DMS 273 treated with DMSO at 0.1 percent for 48 hours (cell line): ENCODE measurements at places on chromosomes 12 and 14.

DNA sequence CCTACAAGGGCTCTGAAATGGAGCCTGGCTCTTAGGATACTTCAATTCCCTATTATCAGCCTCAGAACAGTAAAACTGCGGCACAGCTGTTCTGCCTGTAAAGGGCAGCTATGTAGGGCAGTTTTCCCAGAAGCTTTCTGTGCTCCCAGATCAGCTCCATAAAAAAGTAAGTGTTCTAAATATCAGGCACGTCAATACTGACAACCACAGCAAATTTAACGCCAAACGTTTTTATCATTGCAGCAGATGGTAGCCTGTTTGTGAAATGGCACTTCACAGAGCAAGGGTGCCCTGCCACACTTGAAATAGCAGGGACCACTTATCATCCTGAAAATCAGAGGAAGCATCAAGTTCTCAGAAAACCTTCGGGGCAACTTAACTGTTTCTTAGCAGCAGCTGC, 54.8 kb upstream of the PTHLH start:
- peak; percentile 59 for DNase-seq

DNA sequence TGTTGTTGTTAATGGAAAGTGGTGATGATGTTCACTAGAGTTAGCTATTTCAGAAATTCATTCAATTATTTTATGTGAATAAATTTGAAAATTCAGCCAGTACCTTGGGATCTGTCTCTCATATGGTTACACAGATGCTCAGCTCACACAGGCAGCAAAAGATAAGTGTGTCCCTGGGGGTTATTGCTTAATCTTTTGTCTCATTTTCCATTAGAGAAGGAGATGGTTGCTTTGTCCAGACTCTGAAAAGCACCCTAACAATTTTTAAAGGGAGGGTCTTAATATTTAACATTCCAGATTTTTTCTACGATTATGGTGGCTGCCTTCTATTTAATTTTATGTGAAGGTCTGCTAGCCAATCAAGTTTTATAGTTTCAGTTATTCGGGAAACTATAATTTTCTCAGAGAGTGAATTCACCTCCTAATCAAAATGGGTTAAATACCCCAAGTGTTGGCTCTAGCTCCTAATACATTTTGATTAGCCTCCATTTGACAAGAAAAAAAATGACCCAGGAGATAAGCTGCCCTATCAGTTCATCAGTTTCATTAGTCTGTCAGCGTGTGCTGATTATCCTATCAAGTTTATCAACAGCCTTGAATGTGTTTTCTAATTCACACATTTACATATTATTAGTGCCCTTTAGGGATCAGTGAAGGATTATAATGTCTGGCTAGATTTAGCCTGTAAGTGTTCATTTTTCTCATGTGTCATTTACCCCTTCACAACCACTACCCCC, 282.1 kb downstream of the TMTC2 start:
- no peak for DNase-seq

DNA sequence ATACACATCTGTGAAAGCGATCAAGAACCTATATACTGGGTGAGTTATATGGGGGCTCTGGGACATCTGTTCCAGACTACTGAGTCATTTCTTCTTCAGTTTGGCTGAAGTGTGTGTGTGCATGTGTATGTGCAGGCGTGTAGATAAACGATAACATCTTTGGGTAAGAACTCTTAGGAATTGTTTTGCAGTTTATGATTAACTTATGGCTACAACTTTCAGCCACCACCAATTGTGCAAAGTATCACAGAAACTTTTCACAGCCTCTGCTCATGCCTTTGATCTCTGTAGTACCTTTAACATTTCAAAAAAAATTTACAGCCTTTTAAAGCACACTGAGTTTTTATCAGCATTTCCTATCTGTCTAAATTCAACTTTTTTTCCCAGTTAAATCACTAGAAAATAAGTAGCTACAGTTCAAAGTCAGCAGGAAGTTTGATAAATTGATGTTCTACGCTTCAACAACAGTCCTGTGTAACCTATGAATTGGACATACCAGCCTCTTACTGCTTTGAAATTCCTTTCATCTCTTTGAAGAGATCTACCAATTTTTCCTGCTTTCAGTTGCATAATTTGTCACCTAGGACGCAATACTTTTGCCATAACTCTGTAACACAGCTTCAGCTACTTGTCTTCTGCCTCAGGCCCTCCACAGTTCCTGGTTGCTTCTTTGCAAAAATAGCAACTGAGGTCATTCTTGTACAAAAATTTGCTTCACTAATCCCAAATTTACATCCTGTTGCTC, 43.0 kb downstream of the PPM1H start:
- DNase-seq: no peak

GRCh38 chr12:105622220-105622619, 291.7 kb downstream of the C12orf75 start:
- DNase-seq: no peak

- no peak for DNase-seq
Measured at GRCh38 chr12:55682087-55682796, 25.5 kb downstream of the ITGA7 start.

DNA sequence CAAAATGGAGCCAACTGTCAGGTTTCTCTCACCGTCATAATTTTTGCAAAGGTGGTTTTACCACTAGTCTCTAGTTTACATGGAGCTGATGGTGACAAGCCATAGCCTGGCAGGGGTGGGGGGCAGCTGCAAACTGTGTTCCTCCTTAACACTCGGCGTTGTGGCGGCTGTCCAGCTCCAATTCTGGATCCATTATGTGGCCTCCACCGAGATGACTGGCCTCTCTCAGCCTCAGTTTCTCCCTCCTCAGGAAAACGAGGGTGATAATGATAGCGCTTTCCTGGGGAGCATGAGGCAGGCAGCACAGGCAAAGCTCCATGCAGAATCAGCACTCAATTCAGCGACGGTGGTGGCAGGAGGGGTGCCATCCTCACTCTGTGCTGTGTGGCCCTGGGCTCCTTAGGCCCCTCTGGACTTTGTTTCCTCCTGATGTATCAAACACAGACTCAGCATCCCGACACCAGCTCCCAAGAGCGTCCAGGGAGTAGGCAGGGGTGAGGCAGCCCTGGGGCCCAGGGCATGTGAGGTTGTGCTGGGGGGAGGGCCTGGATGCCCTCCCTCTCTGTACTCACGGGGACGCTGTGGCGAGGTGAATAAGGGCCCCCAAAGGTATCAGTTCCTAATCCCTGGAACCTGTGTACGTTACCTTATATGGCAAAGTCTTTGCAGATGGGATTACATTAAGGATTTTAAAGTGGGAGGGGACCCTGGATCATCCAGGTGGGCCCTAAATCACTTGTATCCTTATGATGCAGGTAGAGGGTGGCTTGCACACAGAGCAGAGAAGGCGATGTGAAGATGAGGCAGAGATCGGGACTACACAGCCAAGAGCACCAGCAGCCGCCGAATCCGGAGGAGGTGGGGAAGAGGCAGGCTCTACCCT, 46.8 kb upstream of the EIF5 start:
- no peak for DNase-seq

DNA sequence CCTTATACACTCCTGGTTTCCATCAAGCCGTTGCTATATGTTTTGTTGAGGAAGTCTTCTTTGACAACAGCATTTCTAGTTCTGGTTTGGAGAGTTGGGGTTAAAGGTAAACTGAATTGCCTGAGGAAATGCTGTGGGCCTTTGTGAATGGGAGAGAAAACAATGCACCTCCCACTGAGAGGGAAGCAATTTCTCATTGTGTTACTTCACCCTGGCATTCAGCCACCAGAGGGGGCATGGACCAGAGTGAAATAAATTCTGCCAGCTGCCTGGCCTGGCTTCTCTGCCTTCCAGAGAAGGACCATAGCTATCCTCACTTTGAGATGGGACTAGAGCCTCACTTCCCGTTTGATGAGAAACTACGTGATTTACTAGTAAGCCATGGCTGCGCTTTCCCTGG, 475.3 kb downstream of the EGLN3 start:
- DNase-seq: no peak

- no peak for DNase-seq
Measured at GRCh38 chr14:102770147-102771123, 6.8 kb upstream of the TRAF3 start.

GRCh38 chr14:23078692-23079116, 16.2 kb downstream of the ACIN1 start:
- DNase-seq: no peak

- no peak for DNase-seq
Measured at GRCh38 chr12:45204757-45205156, 11.1 kb upstream of the ANO6 start.

- DNase-seq: no peak
Measured at GRCh38 chr14:49732896-49733295, 35.1 kb upstream of the KLHDC2 start.

GRCh38 chr12:21642707-21643389, 14.8 kb downstream of the LDHB start:
- DNase-seq: no peak

GRCh38 chr12:54279227-54279631, 693 bp downstream of the CBX5 start:
- no peak for DNase-seq

GRCh38 chr14:99266181-99267178, 5.5 kb downstream of the BCL11B start:
- DNase-seq: peak; percentile 16

DNA sequence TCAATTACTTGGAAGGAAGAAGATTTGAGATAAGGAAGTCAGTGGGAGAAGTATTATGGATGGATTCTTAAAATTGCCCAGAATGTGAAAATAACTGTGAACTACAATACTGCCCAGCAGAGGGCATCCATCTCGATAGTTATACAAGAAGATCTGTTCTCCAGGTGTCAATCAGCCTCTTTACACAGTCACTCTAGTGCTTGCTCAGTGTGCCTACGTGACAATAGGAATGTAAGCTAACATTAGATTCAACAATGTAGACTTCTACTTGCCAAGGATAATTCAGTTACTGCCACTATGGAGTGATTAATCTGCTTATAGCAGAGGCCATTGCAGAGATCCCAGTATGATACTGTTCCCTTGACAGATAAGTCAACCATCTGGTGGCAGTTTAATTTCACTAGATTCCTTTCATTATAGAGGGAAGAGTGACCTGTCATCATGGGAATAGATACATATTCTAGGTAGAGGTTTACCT, 10.6 kb upstream of the MAP4K5 start:
- peak; percentile 20 for DNase-seq

GRCh38 chr14:78902010-78902623, 731.9 kb downstream of the NRXN3 start:
- no peak for DNase-seq

GRCh38 chr12:95337146-95337545, 119.5 kb downstream of the VEZT start:
- DNase-seq: no peak

GRCh38 chr12:28876196-28876798, 272.8 kb upstream of the FAR2 start:
- no peak for DNase-seq

DNA sequence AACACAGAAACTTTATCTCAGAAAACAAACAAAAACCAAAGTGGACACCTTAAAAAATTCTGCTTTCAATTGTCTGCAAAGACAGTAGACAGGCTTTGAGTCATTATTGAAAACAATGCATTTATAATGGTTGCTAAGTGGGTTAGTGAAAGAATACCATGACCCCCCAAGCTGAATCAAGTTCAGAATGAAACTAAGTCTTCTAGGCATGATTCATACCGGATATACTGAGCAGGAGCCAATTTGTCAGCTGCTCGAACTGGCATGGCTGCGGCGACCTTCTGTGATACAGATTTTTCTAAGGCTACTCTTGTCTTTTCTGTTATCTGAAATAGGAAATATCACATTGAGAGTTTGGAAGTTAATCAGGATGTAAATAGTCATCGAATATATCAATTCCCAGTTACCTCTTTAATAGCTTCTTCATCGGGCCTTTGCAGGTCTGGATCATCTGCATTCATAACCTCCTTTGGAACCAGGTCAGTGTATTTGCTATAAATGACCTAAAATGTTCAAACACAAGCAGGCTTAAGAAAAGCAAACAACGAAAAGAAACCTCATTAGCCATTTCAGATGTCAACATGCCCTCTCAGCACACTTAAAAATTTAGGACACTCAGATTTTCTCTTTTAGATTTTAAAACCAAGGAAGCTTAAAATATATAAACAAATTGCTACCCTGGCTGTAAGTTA, 22.3 kb downstream of the SNW1 start:
- DNase-seq: no peak

GRCh38 chr12:84964048-84964447, 51.4 kb upstream of the SLC6A15 start:
- DNase-seq: no peak

DNA sequence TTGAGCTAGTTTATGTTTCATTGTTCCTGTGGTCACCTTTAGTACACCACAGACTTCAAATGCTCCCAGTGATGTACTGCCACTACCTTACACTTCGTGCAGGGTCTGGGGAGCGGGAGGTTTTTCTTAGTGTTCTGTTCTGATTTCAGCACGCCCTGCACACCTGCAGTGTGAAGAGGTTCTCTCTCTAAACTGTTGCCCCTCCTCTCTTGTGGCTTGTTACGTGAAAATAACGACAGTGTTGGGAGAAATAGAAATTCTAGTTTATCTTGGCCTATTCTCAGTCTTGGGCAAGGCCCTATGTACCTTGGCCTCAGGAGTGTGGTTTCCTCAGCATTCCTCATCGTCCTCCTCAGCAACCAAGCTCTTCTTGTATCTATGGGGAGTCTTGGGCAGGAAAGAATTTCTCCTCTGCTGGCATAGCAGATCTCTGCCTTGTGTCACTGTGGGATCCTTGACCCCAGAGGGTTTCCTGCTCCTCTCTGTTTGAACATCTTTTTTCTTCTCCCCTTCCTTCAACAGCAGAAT, 48.6 kb downstream of the EIF2S3B start:
- no peak for DNase-seq

DNA sequence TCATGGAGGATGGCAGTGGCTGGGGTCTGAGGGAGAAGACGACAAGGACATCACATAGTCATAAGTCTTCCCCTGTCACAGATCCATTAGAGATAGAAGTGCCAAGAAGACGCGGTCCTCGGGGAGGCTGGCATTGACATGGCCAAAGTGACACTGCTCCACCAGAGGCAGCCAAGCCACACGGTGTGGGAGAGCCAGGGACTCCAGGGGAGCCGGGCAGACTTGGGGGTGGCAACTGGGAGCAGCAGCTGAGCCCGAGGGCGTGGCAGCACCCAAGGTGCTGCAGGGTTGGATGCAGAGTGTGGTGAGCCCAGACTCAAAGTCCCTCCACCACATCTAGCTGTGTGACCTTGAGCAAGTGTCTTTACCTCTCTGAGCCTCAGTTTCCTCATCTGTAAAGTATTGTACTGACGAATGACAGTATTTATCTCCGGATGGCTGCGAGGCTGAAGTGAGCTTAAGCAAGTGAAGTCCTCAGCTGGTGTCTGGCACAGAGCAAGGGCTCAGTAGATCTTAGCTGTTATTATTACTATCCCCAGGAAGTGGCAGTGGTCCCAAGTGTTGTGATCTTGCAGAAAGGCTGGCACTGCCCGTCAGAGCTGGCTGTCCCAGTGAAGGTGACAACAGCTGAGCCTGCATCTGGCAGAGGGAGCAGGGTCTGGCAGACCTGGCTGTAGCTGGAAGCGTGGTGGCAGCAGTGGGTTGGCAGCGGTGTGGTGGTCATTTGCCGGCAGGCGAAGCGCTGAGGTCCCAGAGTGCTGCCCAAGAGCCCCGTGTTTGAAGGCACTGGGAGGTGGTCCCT, 54.9 kb downstream of the ZNF664 start:
- no peak for DNase-seq
